ENCODE measurements at places on chromosomes 3 and 15. TPM values are rescaled to one million over a fixed set of nuclear protein-coding genes. Genes with fewer than 3 reads are reported as not detected.
A peak's percentile ranks its signal among the peaks of the same experiment; 100 is the strongest.

- DNase-seq, result no peak
Observed at GRCh38 chr15:81506071-81506470, 132.1 kb upstream of the TMC3 start.

GRCh38 chr15:78063217-78063616 lies 14.3 kb downstream of the TBC1D2B start:
- DNase-seq, result no peak

LRRK1 gene
- total RNA-seq, result 3.0 TPM

- DNase-seq, result no peak
Observed at GRCh38 chr15:64133623-64134344, 17.7 kb upstream of the SNX22 start.

DNA sequence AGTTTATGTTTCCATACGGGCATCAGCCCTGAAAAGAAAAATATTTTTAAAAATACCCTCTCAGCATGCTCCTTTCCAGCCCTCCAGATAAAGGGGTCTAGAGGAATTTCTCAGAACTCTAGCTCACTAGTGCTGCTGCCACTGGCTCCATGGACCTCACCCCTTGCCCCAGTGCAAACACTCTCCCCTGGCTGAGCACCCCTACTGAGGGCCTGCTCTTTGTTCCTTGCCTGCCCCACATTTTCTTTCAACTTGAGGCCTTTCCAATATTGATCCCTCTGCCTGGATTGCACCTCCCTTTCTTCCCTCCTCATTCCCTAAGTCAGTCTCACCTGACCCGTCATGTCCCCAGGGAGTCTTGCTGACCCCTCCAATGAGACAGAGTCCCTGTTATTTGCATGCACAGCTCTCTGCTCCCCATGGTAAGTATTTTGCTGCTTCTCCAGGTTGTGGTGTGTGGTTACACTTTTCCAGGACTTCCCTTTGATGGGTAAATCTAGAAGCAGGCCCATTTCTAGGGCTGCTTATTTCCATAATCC lies 196.5 kb downstream of the EPHB1 start:
- no peak for DNase-seq

DNA sequence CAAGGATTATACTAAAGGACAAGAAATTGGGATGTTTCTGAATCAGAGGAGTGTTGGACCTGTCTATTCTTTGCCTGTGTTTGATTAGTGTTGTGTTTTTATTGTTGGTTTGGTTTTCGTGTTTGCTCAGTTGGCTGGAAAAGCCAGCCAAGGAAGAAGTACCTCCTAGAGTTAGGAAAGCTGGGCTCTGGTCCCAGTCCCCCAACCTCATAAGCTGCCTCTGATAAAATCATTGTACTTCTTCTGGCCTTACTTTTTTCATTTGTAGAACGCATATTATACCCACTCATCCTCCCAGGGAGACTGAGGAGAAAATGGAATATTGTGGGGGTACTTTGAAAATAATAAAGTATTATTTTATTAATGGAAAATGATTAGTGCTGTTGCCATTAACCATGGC lies 177.4 kb upstream of the TRIM42 start:
- no peak for DNase-seq

- DNase-seq, result peak; percentile 54
Observed at GRCh38 chr3:196968233-196969133, at the start of gene PIGZ. PIGZ (minus strand) TSS chr3:196968833; CDS start chr3:196952031, 16,802 bp downstream.

EXD1 gene
- total RNA-seq, result not detected

DNA sequence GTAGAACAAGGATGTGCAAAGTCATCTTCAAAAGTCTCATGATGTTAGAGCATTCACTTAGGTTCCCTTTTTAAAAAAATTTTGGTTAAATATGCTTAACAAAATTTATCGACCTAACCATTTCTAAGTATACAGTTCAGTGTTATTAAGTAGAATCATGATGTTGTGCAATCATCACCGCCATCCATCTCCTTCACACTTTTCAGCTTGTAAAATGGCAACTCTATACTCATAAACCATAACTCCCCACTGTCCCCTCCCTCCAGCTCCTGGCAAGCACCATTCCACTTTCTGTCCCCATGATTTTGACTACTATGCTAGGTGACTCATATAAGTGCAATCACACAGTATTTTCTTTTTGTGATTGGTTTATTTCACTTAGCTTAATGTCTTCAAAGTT lies 895.0 kb downstream of the TBL1XR1 start:
- DNase-seq, result no peak

NTRK3 gene
- total RNA-seq, result 1.6 TPM

DNA sequence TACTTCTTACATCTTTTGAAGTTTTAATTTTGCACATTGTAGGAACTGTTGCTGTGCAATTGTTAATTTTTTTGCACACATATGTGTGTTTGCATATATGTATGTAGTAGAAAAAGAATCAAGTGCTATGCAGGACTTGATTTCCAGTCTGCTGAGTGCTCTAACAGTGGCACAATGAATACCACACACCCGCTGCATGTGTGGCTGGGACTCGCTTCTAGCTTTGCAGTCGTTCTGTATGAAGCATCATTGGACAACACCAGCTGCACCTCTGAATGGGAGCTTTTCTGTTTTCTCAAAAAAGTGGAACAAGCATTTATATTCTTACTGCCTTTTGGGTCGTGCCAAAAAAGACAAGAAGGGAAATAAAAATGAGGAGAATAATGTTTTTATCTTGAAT lies 564.7 kb downstream of the FOXP1 start:
- DNase-seq, result no peak

CLRN1 gene
- total RNA-seq, result not detected

PAQR5 gene
- 0.63 TPM for total RNA-seq

PAK6 gene
- 8.2 TPM for total RNA-seq

- no peak for DNase-seq
Observed at GRCh38 chr3:53174346-53175250, 13.6 kb downstream of the PRKCD start.

GRCh38 chr3:114329823-114330222 lies 36.0 kb downstream of the TIGIT start:
- no peak for DNase-seq

DNA sequence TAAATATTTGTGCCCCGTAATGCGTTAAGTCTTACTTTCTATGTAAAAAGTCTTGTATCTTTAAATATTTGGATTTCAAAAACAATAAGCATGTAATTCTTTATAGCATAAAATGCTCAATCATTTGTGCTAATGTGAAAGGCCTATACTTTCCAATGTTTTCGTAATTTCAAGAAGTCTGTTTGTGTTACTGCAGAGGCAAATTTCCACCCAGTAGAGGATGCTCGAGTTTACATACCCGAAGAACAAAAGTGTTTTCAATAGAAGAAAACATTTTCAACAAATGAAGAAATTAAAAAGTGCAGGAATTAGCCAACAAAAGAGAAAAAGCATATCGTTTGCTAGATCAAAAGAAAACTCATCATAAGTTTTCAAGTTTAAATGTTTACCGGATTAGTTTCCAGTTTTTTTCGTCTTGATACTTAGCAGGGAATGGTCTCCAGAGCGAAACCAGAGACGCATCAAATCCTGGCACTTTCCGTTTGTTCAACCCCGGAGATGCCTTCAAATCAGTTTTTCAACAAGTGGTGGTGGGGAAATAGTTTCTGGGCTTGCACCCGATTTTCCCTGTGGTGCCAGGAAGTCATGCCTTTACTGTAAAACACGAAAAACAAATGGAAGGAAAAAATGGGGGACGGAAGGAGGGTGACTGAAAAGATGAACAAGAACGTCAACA lies 1.0 kb downstream of the CGGBP1 start:
- no peak for DNase-seq

GRCh38 chr15:40100123-40100946 lies 8.3 kb downstream of the BMF start:
- DNase-seq, result no peak

- peak; percentile 37 for DNase-seq
Observed at GRCh38 chr3:131067983-131068382, 41.3 kb downstream of the NEK11 start.

LDHAL6B gene
- not detected for total RNA-seq

DNA sequence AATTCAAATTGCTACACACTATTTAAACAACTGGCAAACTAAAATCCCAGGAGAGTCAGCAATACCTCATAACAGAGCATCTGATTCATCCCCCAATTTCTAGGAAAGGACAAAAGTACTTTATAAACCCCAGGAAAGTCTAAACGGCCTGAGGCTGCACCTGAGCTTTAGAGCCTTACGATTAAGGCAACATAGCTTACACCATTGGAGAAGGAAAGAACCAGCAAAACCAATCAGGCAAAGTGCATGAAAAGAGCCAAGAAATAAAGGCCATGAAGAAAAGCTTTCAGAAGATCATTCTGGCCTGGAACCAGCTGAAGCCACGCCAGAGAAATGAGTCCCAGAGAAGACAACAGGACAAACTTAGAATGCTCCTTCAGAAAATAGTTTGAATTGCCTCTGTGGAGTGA lies 48.1 kb downstream of the PTPN9 start:
- peak; percentile 80 for DNase-seq

- DNase-seq, result no peak
Observed at GRCh38 chr15:78392430-78392829, 45.6 kb upstream of the IREB2 start.

- no peak for DNase-seq
Observed at GRCh38 chr3:177150218-177150916, 46.9 kb downstream of the TBL1XR1 start.

GRCh38 chr15:23642413-23643044 lies 5.1 kb downstream of the MAGEL2 start:
- DNase-seq, result peak; percentile 38

CAMK1 gene
- 12.3 TPM for total RNA-seq

DNA sequence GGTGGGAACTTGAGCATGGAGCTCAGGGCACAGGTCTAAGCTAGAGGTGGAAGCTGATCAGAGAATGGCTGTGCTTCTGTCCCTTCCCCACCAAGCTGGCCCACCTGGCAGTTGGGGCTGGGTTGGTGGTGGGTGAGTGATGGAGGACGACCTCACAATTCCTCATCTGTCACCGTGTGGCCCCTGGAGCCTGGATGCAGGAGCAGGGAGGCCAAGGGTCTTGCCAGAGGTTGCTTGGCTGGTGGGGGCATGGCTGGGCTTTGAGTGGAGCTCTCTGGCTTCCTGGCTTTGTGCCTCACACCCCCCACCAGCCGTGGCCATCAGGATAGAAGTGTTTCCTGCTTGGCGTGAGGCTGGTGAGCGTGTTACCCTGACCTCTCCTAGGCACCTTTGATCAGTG lies 36.0 kb downstream of the FBLN2 start:
- DNase-seq, result no peak

ADGRG7 gene
- total RNA-seq, result not detected

DNA sequence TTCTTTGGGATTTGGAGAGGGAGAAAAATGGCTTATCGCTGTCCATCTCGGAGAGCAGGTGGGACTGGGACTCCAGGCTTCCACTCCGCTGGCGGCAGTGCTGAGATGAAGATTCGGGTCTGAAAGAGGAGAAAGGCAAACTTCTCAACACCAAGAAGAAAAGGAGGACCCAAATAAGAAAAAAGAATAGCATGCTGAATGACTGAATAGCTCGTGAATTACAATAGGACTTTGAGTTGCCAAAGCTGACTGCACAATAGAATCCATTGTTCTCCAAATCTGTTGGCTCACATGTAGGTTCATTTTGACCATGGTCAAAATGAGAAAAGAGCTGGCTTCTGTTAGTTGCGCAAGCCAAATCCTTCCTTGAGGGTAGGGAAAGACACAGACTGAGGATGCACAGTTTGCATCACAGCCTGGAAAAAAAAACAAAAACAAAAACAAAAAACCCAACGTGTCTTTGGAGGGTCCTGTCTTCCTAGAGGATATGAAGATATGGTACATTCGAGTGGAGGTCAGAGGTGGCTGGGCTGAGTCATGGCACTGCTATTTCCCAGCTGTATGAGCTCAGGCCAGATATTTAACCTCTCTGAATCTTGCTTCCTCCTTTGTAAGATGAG lies 59.3 kb upstream of the LMOD3 start:
- DNase-seq, result no peak

GRCh38 chr3:27978440-27978839 lies 256.3 kb upstream of the EOMES start:
- no peak for DNase-seq

DNA sequence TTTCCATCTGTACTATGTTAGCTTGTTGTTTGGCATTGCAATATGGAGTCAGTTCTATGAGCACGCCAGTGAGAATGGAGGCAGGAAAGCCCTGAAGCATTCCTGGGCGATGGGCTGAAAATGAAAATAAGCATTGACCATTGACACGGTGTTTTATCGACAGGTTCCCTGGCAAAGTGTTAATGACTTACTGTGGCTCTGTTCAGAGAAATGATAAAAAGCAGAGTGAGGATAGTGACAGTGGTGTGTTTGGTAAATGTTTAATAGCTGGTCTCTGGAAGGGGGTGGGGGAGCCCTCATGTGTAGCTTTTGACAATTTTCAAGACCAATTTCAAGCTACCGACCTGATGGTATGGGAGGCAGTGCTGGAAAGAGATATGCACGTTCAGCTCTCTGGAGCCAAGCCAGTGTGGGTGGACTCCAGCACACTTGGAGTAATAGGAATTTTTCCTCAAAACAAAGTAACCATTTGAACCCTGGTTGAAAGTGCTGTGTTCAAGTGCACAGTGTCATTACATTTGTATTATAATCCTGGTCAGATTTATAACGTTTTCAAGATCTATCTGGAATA lies 341.7 kb upstream of the ROBO2 start:
- no peak for DNase-seq

DNA sequence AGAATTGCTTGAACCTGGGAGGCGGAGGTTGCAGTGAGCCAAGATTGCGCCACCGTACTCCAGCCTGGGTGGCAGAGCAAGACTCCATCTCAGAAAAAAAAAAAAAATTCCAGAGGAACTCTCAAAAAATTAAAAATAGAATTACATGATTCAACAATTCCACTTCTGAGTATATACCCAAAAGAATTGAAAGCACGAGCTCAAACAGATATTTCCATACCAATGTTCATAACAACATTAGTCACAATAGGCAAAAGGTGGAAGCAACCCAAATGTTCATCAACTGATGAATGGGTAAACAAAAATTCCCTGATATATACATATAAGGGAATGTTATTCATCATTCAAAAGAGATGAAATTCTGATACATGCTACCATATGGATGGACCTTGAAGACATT lies 16.9 kb upstream of the MORF4L1 start:
- no peak for DNase-seq

- DNase-seq, result no peak
Observed at GRCh38 chr15:40911141-40911540, 16.9 kb downstream of the VPS18 start.

MYLK gene
- total RNA-seq, result 11.1 TPM

- DNase-seq, result no peak
Observed at GRCh38 chr3:168616915-168617314, 521.2 kb upstream of the GOLIM4 start.

HACD2 gene
- 8.1 TPM for total RNA-seq

Data from left ventricle myocardium inferior (tissue), 1 donor.